ENCODE measurements at places on chromosomes 7 and 10.

GRCh38 chr10:110151467-110151866 is 55.9 kb upstream of the MXI1 start:
- no peak for DNase-seq

- no peak for DNase-seq
Observed at GRCh38 chr7:15870347-15870746, 183.9 kb upstream of the MEOX2 start.

- DNase-seq = peak; percentile 89
Observed at GRCh38 chr10:35470248-35470924, 134.1 kb downstream of the CCNY start.

GRCh38 chr10:29319205-29319781 is 30.4 kb downstream of the LYZL1 start:
- no peak for DNase-seq

DNA sequence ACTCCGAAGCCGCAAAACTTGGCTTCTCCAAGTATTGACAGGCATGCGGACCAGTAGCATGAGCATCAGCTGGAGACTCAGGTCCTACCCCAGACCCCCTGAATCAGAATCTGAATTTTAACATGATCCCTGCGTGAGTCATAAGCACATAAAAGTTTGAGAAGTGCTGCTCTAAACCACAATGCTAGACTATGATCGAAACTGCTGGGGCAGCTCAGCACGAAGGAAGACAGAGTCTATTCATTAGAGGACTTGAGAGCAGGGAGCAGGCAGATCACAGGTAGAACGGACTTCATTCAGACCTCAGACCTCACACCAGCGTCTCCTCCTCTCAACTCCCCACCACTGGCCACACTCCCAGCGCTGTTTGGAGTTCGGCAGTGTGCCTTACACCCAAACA is 16.9 kb downstream of the CAMK2G start:
- DNase-seq = no peak

DNA sequence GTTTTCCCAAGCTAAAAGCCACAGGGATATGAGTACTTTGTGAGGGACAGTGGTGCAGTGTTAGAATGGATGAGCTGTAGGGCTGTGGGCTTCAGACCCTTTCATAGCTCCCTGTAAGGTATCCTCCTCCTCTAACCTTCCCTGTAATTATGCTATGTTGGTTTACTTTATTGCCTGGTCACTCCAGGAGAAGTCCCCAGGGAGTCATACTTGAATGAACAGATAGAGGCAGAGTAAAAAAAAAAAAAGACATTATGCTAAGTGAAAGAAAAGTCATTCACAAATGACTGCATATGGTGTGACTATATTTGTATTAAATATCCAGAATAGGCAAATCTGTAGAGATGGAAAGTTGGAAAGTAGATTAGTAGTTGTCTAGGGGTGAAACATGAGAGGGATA is 434.4 kb downstream of the AUTS2 start:
- DNase-seq = no peak

Measured in mesendoderm (in vitro differentiated cells).